ENCODE measurements at places on chromosomes 1 and 21. TPM values are rescaled to one million over a fixed set of nuclear protein-coding genes. Genes with fewer than 3 reads are reported as not detected.

The TAS1R1 gene
- under 0.01 TPM for total RNA-seq

The CD53 gene
- not detected for total RNA-seq

The EVA1B gene
- 191 TPM for total RNA-seq

The PTPN14 gene
- total RNA-seq = 77.3 TPM

The LCA5L gene
- total RNA-seq = 0.97 TPM

The CFHR3 gene
- not detected for total RNA-seq

The CFAP74 gene
- total RNA-seq = not detected

The PATJ gene
- 9.5 TPM for total RNA-seq

The TMEM50B gene
- total RNA-seq = 24.5 TPM

The DPT gene
- total RNA-seq = 1.7 TPM

The IL12RB2 gene
- not detected for total RNA-seq

The MDM4 gene
- total RNA-seq = 32.4 TPM

The CD101 gene
- total RNA-seq = under 0.01 TPM

The S100A8 gene
- total RNA-seq = not detected

The OR10K1 gene
- total RNA-seq = not detected

The AK4 gene
- total RNA-seq = 0.97 TPM

The FMO4 gene
- total RNA-seq = 1.3 TPM

The DNAI4 gene
- 9.9 TPM for total RNA-seq

The CASQ2 gene
- not detected for total RNA-seq

The PPIAL4G gene
- total RNA-seq = not detected

The SLC25A34 gene
- under 0.01 TPM for total RNA-seq

The OR2T29 gene
- total RNA-seq = not detected

The OR6F1 gene
- total RNA-seq = not detected

The PM20D1 gene
- total RNA-seq = under 0.01 TPM

The TRABD2B gene
- not detected for total RNA-seq

The SPRR2F gene
- not detected for total RNA-seq

The CASZ1 gene
- total RNA-seq = under 0.01 TPM

The NUF2 gene
- 17.7 TPM for total RNA-seq

The LCE6A gene
- not detected for total RNA-seq

The C8A gene
- not detected for total RNA-seq

The NR1I3 gene
- total RNA-seq = not detected

The DCDC2B gene
- total RNA-seq = not detected

The NPHS2 gene
- total RNA-seq = not detected

The PRPF38A gene
- total RNA-seq = 6.8 TPM

The TRIM46 gene
- total RNA-seq = 6.5 TPM

The FCGR1A gene
- total RNA-seq = not detected

The APOBEC4 gene
- total RNA-seq = not detected

The DIPK1A gene
- total RNA-seq = 19.0 TPM

The SPATA45 gene
- 0.43 TPM for total RNA-seq

The BRINP3 gene
- not detected for total RNA-seq

The UTS2 gene
- not detected for total RNA-seq

The DMRTA2 gene
- total RNA-seq = 0.32 TPM

The FAM163A gene
- total RNA-seq = under 0.01 TPM

The SAMD11 gene
- total RNA-seq = 2.2 TPM
